Activated T-cell treated with anti-CD3 and anti-CD28 coated beads for 24 hours (primary cell): ENCODE measurements at places on chromosomes 7 and 10.

- DNase-seq: no peak
Observed at GRCh38 chr10:123552760-123553554, 113.2 kb upstream of the GPR26 start.

DNA sequence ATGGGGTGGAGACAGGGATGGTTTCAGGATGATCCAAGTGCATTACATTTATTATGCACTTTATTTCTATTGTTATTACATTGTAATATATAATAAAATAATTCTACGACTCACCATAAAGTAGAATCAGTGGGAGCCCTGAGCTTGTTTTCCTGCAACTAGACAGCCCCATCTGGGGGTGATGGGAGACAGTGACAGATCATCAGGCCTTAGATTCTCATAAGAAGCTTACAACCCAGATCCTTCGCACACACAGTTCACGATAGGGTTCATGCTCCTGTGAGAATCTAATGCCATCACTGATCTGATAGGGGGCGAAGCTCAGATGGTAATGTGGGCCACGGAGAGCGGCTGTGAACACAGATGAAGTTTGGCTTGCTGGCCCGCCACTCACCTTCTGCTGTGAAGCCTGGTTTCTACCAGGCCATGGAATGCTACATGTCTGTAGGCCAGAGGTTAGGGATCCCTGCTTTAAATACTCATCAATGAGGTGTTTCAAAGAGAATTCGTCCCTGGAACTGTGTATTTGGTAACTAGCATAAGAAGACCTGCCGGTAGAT is 21.2 kb upstream of the PRKCQ start:
- no peak for DNase-seq

DNA sequence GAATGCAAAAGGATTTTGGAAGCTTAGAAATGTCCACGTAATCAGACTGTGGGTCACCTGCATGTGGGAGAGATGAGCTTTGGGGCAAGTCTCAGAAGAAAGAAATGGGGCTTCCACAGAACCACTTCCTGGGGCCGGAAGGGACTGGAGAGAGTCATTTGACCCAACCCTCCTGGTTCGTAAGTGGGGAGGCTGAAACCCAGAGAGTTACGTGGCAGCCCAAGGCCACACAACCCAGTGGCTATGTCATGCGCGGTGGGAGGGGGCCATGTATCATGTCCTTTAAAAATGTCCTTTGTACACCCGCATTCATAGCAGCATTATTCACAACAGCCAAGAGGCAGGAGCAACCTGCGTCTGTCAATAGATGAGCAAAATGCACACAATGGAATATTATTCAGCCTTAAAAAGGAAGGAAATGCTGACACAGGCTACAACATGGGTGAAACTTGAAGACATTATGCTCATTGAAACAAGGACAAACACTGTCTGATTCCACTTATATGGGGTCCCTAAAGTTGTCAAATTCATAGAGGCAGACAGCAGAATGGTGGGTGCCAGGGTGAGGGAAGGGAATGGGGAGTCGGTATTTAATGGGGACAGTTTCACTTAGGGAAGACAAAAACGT is 15.1 kb downstream of the CAMK2B start:
- DNase-seq: no peak

DNA sequence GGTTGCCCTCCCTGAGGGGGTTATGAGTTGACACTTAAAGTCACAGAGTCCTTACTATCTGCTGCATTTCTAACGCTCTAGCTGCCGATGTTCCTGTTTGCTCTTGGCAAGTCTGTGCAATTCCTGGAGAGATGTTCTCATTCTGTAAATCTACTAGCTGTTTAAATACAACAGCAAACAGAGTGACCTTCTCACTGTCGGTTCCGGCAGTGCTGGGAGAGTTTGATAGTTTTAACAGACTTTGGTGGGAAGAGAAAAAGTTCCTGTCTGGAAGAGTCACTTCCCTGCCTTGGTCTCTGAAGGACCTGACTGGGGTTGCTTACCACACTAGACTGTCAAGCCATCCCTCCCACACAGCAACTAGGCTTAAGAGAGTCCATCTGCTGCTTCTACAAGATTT is 63.3 kb upstream of the ELMO1 start:
- DNase-seq: no peak

- no peak for DNase-seq
Observed at GRCh38 chr10:7596356-7596755, 70.4 kb downstream of the ITIH5 start.

DNA sequence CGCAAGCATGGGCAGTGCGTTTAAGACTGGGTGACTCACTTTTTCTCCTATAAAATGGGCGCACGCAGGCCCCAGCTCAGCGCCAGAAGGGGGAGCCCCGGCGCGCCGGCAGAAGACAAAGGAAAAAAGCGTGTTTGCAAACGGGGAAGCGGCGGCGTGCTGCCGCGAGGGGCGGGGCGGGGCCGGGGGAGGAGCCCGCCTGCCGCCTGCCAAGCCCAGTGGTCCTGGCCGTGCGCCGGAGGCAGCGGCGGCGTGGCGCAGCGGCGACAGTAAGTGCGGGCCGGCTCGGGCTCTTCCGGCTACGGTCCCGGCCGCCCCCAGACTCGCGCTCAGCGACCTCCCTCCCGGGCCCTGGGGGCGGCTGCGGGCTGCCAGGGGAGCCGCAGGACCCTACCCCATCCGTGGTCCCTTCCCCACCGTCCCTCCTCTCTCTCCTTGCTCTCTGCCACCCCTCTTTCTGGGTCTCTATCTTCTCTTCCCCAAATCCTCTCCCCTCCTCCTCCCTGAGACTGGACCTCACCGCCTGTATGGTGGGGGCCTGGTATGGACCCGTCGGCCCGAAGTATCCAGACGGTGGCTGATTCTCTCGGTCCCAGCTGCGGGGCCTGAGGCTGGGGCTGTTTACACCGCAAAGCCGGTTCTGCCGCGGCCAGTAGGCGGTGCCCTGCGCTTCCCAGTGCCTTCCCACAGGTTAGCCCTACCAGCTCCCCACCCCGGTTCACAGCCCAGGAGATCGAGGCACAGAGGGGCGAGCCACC is at the start of gene SLC29A3:
Gene SLC29A3 (plus strand): TSS at position 218 of the 758 bp plus-strand sequence. CDS start 51 bp downstream, at position 269.
- peak; percentile 84 for DNase-seq

DNA sequence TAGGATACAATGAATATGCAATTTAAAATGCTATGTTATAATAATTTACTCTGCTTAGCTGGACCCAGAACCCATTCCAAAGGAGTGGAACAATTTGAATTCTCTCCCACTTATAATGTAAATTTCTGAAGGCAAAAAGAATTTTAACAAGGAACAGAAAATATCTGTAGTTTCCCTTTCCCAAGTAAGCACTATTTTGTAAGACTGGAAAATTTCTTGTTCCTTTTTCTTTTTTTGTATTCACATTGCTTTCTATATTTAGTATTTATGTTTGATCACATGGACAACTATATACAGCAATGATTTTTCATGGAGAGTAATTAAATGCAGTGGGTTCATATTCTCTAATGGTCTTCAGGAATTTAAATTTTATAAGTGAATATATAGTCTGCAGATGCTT is 127.4 kb downstream of the GPR85 start:
- no peak for DNase-seq

DNA sequence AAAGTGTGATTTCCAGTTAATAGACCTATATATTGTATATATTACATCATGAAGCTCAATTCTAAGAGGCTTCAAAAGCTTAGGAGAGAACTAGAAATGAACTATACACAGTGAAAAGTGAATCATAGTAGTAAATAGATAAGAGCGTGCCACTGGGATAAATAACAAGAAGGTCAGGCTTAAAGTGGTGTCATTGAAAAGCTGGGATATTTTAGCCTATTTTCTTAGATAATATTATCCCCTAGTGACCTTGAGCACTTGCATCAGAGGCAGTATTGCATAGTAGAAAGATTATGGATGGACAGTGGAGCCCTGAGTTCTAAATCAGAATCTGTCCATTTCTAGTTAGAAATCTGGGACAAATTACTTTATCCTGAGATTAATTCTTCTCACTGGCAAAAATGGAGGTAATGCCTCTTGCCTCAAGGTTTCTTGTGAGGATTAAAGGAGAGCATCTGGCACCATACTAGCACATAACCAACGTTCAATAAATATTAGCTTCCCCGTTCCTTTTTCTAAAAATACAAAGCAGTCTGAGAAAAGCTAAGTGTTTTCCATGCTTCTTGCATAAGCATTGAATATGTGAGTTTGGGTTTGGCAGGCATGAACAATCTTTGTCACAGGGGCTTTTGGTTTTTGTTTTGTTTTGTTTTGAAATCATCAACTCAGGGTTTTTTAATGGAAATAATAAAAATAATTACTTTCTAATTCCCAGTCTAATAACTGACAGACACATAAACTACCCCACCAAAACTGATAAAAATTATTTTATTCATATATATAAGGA is 27.3 kb upstream of the MACC1 start:
- no peak for DNase-seq

GRCh38 chr10:3085785-3086567 is 18.6 kb downstream of the PFKP start:
- no peak for DNase-seq

- no peak for DNase-seq
Observed at GRCh38 chr7:106865130-106866041, at the start of gene PIK3CG. Gene PIK3CG, plus strand, starts transcription at chr7:106865282. Its CDS starts 2,280 bp downstream, at chr7:106867562.

DNA sequence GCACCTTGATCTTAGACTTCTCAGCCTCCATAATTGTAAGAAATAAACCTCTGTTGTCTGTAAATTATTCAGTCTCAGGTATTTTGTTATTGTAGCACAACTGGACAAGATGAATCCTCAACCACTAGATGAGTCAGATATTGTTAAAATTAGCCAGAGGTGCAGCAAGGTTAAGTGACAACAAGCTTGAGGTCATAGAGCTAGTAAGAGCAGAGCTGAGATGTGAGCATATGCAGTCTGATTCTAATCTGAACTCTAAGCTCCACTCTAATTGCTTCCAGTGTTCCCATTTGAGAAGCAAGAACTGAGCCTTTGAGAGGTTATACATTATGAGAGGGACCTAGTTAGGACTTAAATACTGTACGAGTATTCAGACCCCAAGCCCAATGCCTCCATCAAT is 93.1 kb downstream of the FZD1 start:
- DNase-seq: no peak

- DNase-seq: no peak
Observed at GRCh38 chr10:69344591-69345252, 66.4 kb downstream of the HK1 start.
